T-cell (primary cell): ENCODE measurements at places on chromosomes 2 and 18. TPM values are rescaled to one million over a fixed set of nuclear protein-coding genes. Genes with fewer than 3 reads are reported as not detected.

The COL4A4 gene
- total RNA-seq, result 0.25 TPM

DNA sequence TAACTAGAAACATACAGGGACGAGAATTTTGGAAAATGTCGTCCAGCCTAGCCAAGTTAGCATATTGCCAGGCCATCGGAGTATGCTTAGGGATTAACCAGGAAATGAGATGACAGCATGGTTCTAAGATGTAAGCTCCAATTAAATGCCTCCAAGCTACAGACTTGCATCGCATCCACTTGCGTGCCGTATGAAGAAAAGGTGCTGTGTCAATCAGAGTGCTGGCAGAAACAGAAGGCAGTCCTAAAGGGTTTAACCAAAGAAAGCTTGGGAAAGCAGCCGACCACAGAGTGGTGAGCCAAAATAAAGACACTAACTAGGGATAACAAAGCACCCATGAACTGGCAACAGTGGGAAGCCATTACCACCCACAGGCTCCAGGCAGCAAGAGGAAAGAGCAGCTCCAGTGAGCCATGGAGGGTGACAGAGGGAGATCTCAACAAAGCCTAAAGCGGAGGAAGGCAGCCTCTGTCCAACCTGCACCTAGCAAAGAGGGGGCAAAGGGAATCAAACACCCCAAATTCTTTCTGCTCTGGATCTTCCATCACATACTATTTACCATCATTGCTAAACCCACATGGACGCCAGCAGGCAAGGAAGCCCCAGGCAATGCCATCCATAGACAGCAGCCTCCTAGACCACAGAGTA lies 27.6 kb upstream of the SOCS6 start:
- DNase-seq, result no peak

- no peak for DNase-seq
Measured at GRCh38 chr2:211407076-211407475, 850.7 kb downstream of the CPS1 start.

DNA sequence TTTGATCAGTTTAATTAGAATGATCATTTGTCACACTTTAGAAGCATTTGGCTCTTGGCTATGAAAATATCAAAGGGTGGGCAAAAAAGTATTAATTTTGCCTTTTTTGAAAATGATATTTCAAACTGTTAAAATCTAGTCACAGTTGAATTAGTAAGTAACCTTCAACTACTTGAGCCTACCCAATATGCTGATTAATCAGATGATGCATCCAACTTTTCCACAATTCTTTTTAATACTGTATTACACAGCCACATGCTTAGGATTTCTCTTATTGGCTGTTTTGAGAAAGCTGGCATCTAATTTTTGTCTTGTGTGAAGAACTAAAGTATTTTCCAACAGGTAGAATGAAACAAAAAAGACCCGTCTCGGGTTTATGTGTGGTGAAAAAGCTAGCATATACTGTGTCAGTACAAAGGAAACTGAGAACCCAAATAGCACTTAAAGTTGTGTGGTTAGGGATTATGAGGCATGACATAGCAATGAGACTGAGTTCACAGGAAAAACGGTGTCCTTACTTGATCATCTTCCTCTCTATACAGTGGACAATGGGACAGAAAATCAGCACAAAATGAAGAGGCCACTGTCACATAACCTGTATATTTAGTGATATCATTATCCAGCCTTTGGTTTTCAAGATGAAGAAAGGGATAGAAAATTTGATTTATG lies 11.7 kb downstream of the OSBPL6 start:
- DNase-seq, result no peak

GRCh38 chr2:27194538-27195354 lies 17.1 kb upstream of the ATRAID start:
- DNase-seq, result no peak

The C1D gene
- total RNA-seq, result 11.0 TPM

The NDUFV2 gene
- 148 TPM for total RNA-seq

- DNase-seq, result no peak
Measured at GRCh38 chr2:161681046-161681445, 56.8 kb downstream of the SLC4A10 start.

The OSR1 gene
- not detected for total RNA-seq

DNA sequence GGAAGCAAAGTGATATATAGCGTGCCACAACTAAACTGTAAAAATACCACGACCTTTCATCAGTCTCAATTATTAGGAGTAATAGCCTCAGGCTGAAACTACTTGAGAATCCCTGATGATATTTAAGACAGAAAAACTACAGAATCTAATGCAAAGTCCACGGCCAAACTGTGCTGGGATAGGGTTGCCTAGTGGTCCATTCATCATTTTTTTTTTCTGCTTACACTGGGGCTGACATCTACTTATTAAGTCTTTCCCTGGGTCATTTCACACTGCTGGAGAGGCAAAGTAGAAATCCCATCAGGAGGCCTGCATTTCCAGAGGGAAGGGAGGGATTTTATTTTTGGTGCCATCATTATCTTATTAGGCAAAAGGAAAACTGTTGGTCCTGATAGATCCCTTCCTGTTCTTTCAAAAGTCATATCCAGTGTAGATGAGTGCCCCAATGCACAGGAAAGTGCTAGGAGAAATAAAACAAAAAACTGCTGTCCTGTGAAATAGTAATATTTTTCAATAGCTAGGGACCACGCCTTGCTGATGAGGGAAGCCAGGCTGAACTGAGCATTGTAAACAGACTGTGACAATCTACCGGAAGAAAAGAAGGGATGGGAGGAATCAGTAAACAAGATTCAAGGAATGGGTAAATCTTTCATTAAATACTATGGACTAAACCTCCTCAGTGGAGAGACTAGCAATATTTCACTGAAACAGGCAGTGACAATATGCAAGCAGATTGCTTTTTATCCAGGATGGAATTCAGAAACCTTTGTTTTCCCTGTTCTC lies 644.3 kb downstream of the IRS1 start:
- no peak for DNase-seq

- no peak for DNase-seq
Measured at GRCh38 chr18:37514953-37515352, 50.6 kb downstream of the CELF4 start.

- no peak for DNase-seq
Measured at GRCh38 chr18:37639846-37640245, 74.2 kb upstream of the CELF4 start.

The ANKZF1 gene
- total RNA-seq, result 119 TPM

GRCh38 chr18:25469489-25469888 lies 117.5 kb upstream of the ZNF521 start:
- DNase-seq, result no peak
